Activated T-cell treated with anti-CD3 and anti-CD28 coated beads for 4 hours (primary cell): ENCODE measurements at places on chromosomes 1 and 21.

DNA sequence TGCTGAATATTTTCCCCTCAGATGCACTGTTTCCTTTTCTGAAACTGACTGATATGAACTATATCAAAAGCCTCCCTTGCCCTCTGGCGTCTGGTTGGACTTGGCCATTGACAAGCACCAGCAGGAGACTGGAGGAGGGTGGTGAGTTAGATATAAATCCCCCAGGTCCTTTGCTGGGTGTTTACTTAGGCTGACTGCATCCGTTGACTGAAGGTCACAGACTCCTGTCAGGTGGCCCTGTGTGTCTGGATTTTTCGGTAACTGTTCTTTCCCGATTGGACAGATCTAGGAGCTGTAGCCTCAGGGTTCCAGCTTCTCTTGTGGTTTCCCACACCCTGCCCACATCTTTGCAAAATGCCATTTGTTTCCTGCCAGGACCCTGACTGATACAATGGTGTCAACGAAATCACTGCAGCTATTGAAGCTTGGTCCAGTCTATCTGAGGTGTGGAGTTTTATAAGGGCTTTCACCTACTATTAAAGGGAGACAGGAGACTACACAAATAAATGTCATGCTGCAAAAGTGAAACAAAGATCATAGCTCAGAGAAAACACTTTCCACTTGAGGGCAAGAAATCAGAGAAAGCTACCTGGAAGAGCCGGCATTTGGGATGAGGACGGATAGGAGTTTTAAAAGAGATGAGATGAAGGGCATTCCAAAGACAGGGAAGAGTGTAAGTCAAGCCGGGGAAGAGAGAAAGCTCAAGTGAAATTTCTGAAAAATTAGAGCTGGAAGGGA is 1.5 kb upstream of the MAGI3 start:
- no peak for DNase-seq

DNA sequence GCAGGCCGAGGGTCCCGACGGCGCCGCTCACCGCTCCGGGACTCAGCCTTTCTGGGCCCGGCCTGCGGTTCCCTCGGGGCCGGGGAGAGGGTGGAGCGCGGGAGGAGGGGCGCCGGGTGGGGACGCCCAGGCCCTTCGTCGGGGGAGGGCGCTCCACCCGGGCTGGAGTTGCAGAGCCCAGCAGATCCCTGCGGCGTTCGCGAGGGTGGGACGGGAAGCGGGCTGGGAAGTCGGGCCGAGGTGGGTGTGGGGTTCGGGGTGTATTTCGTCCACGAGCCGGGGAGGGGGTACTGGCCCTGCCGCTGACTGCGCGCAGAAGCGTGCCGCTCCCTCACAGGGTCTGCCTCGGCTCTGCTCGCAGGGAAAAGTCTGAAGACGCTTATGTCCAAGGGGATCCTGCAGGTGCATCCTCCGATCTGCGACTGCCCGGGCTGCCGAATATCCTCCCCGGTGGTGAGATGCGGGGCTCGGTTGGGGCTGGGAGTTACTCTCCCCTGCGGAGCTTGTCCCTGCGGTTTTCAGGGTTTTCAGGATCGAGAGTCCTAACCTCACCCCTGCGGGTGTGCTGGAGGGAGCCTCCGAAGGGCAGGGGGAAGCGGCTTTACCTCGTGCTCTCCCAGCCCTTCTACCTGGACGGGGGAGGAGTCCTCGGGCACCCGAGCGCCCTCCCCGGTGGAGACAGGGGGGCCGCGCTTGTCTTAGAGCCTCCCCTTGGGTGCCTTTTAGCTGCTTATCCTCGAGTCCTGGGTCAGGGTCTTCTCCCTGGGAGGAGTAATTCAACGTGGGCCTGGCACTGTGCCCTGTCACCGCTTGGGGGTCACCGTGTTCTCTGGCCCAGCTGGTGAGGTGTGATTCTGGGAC is 2.1 kb downstream of the SAMD11 start:
- no peak for DNase-seq

- no peak for DNase-seq
Observed at GRCh38 chr21:16073586-16073985, 343.8 kb downstream of the USP25 start.

DNA sequence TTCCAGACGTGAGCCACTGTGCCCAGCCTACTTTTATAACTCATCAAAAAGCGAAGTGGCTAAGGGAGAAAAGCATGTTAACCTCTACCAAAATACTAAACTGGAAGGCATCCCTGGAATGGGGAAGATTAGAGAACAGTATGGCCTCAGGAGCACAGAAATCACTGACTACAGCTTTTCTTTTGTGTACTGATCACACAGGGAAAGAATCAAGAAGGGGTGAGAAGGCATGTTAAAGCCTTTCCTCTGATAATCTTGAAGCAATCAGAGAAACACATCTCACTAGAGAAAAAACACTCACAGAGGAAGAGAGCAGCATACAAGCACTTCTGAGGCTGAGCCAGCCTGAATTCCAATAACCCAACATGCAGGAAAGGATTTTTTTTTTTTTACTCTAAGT is 10.7 kb downstream of the PCAT6 start:
- DNase-seq = no peak

- no peak for DNase-seq
Observed at GRCh38 chr1:12099610-12100009, 36.5 kb downstream of the TNFRSF8 start.

- DNase-seq = no peak
Observed at GRCh38 chr1:234229581-234230387, 143.5 kb upstream of the COA6 start.

DNA sequence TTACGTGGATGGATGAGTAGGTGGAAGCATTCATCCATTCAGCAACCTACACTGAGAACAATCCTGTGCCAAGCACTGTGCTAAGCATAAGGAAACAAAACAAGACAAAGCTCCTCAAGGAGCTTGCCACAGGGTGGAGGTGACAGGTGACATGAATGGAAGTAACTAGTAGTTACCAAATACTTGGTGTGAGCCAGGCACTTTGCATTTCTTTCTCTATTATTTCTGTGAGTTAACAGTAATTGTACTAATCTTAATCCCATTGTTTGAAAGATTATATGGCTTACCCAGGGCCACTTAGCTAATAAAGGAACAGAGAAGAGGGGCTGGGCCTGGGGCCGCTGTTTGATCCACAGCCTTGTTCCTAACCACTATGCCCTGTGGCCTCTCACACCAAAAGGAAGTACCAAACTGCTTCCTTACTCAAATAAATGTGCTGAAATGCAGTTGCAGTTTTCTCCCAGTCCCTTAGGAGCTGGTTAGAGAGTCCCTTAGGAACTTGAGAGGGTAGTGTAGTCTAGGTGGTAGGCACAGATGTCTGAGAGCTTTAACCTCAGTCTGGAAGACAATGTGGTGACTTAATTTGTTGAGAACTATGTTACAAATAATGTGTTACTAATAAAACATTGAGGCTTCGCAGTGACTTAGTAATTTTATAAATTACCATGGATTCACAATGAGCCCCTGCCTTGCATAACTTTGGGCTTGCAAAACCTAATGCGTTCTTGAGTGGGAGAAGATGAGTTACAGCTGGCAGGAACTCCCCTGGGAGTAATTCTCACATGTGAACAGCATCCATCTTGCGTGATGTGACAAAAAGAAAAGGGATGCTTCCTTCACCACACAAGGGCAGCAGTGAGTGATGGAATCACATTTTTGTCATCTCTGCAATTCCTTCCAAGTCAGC is 69.8 kb downstream of the MPZL1 start:
- no peak for DNase-seq

GRCh38 chr21:25717491-25718147 is 17.1 kb downstream of the ATP5PF start:
- DNase-seq = no peak

- DNase-seq = no peak
Observed at GRCh38 chr1:60727552-60727951, 354.8 kb upstream of the NFIA start.
